ENCODE measurements at places on chromosomes 5 and 9. TPM values are rescaled to one million over a fixed set of nuclear protein-coding genes. Genes with fewer than 3 reads are reported as not detected.

The WNT8A gene
- total RNA-seq: 0.18 TPM

The ORM1 gene
- 3.7 TPM for total RNA-seq

The SURF1 gene
- total RNA-seq: 29.8 TPM

The GM2A gene
- 21.4 TPM for total RNA-seq

The GFRA3 gene
- 0.93 TPM for total RNA-seq

The SPOCK1 gene
- 9.9 TPM for total RNA-seq

The NR6A1 gene
- total RNA-seq: 1.2 TPM

The ANKRD18B gene
- total RNA-seq: 1.6 TPM

The TAF11L9 gene
- total RNA-seq: not detected

The BAAT gene
- 0.06 TPM for total RNA-seq

The WDR38 gene
- not detected for total RNA-seq

The SURF6 gene
- 18.0 TPM for total RNA-seq

The ACTBL2 gene
- not detected for total RNA-seq

The PCDHB4 gene
- 3.8 TPM for total RNA-seq

The ANXA2R gene
- 4.3 TPM for total RNA-seq

The FST gene
- 15.9 TPM for total RNA-seq

The SLC25A2 gene
- total RNA-seq: 0.35 TPM

Data from metanephros (tissue), 2 donors.